Activated T-cell treated with anti-CD3 and anti-CD28 coated beads, Interleukin-2, amount 50 U/mL, for 1 hour (primary cell): ENCODE measurements at places on chromosomes 1 and 21.

DNA sequence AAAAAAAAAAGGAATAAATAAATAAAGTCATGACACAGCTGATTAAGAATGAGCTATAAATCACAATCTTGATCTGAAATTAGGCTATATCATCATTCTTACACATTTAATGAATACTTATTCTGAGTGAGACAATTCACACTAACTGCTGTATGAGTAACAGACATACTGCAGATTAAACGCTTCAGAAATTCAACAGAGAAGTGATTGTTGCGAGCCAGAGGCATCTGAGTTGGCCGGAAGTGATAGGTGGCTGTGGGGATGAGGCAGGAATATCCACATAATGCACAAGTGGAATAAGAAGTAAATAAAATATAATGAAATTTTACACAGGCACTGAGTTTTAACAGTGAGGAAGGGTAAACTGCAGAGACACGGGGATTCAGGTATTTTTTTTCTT, 142.4 kb downstream of the APP start:
- no peak for DNase-seq

DNA sequence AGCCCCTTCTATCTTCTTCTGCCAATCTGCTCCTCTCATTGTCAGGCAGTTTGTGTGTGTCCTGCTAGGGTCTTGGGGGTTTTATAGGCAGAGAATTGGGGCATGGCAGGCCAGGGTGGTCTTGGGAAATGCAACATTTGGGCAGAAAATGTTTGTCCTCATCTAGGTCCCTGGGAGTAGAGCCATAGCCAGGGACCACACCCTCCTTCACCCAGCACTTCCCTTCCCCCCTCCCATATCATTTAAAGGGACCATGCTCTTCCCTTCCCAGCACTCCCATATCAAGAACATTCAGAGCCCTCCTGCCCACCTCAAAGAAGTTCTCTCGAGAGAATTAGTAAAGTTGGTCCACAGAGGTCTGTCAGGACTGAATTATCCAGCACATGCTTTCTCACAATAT, 41.7 kb downstream of the ZNF697 start:
- no peak for DNase-seq

- DNase-seq = no peak
Observed at GRCh38 chr21:25551569-25551968, 55.7 kb downstream of the MRPL39 start.

DNA sequence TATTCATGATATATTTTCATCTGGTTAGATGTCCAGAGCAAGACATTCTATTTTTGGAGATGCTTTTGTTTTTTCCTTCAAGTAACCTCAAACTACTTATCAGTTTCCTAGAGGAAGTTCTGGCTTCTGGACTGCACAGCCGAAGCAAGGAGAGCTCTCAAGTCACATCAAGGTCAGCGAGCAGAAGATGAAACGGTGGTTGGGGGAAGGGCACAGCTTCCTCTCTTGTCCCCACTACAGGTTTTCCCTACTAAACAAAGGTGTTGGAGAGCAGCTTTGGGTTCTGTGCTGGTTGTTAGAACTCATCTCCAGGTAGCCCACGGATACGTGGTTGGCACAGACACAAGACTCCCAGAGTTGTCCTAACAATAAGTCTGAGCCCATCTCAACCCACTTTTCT, 5.1 kb upstream of the PLEKHO1 start:
- no peak for DNase-seq

- DNase-seq = no peak
Observed at GRCh38 chr1:245946905-245947304, 560.2 kb downstream of the SMYD3 start.

DNA sequence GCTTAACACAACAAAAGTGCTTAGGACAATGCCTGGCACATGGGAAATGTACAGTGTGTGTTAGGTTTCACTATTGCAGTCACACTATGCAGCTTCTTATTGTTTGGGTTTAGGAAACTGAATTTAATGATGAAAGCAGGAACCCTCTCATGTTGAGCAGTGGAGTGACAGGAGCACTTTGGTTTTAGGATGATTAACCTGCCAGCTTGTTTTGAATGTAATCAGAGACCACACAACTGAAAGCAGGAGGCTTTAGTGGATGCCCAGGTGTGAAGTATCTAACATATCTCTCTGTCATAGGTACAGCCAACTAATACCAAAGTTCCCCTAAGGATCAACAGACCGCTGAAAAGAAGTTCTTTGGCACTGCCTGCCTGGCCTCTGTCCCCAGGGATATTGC, 406.9 kb upstream of the USP24 start:
- DNase-seq = no peak

- DNase-seq = no peak
Observed at GRCh38 chr1:211643324-211644212, 31.9 kb downstream of the NEK2 start.

DNA sequence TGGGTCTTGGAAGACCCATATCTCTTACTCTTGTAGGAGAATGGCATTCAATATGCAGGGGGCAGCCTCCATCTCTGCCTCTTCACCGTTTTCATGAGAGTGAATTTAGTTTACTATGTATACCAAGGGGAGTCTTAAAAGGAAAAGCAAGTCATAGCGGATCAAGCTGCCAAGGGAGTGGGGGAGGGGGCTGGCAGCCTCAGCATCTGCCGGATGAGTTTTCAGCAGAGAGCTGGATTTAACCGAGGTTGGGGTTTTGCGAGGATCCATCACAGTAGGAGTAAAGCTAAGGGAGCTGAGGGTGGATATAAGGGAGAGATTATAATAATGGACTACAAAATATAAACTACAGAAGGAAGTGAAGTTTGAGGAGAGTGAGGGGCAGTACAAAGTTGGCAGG, 9.9 kb downstream of the CD160 start:
- no peak for DNase-seq

DNA sequence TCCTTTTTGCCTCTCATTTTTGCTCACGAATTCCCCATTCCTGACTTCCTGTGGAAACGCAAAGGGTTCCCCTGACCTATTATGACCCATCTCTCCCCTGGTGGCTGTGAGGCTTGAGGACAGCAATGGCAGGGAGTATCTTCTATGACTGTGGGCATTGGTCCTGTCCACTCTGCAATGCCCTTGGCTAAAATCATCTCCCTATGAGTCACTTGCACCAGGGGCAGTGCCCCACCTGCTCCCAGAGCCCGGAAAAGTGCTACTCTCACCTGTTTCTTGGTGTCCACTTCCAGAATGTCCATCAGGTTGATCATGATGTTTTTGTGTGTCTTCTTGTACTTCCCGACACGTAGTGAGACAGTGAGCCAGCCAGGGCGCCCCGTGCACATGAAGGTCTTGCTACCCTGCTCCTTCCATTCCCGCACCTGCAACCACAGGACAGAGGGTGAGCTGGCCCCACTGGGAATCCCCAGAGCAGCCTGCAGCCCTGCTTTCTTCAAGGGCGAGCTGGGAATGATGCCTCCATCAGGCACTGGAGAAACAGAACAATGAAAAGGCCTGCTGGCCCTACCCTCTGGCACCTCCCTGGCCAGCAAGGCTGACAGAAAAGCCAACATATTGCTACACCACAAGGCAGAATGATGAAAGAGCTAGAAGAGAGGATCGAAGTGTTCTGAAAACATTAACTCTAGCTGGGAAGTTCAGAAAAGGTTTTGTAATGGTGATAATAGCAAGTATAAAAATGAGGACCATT, 3.5 kb downstream of the DHCR24 start:
- no peak for DNase-seq

DNA sequence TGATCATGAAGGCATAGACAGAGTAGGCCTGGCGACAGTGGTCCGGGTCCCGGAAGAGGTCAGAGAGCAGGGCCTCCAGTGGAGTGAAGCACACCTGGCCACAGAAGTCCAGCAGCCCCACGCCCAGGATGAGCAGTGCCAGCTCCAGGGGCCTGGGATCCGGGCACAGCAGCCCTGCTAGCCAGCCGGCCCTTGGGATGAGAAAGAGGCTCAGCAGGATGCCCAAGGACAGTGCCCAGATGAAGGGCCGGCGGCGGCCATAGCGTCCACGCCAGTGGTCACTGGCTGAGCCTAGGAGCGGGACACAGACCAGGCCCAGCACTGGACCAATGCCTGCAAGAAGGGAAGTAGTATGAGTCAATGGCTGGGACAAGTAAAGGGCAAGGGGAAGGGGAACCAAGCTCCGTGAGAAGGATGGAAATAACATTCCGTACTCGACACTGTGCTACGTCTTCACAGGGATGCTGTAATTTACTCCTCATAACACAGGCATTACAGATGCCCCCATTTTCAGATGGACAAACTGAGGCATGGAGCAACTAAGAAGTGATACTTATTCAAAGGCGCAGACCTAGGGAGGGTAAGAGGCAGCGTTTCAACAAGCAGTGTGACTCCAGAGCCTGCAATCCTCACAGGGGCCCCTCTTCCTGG, 16.9 kb downstream of the SLC45A3 start:
- no peak for DNase-seq

GRCh38 chr1:65229754-65230339, 79.5 kb upstream of the DNAJC6 start:
- DNase-seq = no peak

DNA sequence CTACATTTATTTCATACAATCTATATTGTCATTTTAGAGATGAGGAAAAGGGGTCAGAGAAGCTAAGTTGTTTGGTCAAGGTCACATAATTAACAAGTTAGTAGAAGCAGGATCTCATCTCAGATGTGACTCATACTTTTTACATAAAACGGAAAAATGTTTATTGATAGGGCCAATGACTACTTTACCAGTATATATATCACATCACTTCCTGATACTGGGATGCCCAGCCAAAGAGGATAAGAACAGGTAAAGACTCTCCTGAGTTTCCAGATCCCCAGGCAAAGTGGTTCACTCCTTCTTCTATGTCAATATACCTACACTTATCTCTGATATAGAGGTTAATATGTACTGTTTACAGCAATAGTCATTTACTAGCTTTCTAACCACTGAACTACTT, 21.0 kb downstream of the YIPF1 start:
- no peak for DNase-seq

GRCh38 chr1:25486602-25487001, 55.9 kb downstream of the MACO1 start:
- DNase-seq = no peak

DNA sequence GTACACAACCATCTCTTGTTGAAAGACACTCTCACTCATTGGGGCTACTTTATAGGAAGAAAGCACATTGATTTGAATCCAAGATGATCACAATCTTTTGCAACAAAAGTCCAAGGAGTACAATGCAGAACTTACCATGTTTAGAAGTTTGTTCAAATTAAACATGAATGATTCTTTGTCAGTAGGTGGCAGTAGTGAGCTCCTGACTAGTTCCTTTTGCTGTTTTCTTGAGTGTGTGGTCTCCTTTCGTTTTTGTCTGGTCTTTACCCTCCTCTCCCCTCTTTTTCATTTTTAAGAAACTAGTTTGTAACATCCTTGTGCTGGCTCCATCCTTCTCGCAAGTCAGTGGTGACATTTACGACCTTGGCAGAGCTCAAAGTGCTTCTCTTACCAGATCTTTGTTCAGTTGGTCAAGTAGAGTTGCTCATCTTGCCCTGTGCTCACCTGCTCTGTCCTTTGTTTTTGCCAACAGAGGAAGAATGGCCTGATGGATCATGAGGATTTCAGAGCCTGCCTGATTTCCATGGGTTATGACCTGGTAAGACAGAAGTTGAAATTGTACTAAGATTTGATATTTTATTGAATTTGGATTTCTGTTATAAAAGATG, 35.7 kb upstream of the MTR start:
- DNase-seq = no peak

GRCh38 chr1:185860311-185860710, 126.1 kb downstream of the HMCN1 start:
- DNase-seq = no peak

DNA sequence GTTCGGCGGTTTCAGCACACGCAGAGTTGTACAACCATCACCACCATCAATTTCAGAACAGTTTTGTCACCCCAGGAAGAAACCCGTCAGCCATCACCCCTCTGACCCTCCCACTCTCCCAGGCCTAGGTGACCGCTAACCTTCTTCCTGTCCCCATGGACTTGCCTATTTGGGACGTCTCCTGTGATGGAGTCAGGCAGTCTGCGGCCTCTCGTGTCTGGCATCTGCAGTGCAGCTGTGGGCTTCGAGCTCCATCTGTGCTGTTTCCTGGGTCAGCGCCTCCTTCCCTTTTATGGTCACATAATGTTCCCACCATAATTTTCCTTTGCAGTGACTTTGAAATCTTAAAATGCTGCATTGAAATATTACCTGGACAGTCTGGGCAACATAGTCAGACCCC, 24.4 kb downstream of the SLC45A1 start:
- DNase-seq = no peak

DNA sequence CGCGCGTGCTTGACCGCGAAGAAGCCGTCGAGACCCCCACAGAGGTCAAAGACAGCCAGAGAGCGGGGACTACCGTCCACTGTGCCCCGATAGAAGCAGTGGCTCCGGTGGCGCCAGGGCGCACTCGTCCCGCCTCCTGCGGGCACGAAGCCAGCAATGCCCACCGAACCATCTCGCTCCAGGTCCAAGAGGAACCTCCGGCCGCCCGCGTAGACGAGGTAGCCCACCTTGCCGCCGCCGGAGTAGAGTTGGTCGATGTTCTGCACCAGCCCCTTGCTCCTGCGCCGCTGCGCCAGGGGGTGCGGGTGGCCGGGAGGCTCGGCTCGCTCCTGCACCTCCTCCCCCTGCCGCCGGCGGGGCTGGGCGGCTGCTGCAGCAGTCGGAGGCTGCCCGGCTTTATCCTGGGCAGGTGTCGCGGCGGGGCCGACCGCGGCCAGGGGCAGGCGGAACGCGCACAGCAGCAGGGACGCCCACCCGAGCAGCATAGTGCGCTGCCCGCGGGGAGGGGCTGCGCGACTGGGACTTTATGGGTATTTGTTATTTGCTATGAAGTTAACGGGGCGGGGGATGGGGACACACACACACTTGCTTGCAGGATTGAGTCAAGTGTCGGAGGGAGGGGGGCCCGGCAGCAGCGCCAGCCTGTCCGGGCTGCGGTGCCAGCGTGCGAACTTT, 844 bp downstream of the ADAMTS5 start:
- no peak for DNase-seq

DNA sequence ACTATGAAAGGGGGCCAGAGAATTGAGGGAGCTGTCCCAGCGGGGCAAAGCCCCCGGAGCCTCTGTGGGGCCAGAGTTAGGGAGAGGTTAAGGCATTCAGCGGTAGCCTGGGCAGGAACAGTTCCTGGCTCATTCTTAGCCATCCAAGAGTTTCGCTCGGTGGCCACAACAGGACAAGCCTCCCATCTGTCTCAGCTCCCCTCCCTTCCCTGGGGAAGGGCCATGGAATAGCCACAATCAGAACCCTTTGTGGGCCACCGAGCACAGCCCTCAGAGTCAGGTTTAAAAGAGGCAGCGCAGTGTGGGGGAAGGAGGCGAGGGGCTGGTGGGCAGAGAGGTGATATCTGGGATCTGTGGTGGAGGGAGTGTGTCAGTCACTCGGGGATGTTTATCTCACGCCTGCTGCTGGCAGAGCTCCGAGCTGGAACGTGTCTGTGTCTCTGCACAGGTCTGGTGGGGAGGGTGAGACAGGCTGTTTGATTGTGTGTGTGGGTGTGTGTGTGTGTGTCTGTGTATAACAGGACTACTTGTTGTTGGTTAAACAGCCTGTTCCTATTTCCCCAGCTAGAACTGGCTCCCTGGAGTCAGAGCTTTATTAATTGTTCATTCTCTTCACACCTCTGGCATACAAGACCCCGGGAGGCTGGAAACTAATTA, 49.6 kb upstream of the GOLT1A start:
- DNase-seq = no peak
